Ovary (tissue), 10 donors: ENCODE measurements at places on chromosomes 5 and 9. TPM values are rescaled to one million over a fixed set of nuclear protein-coding genes. Genes with fewer than 3 reads are reported as not detected.

The ARSI gene
- 0.15 TPM for total RNA-seq

The KIAA0825 gene
- total RNA-seq: 3.7 TPM

The PCDHGC5 gene
- total RNA-seq: 1.4 TPM

The CCDC183 gene
- 11.8 TPM for total RNA-seq

The GFI1B gene
- not detected for total RNA-seq

The SLC46A2 gene
- total RNA-seq: not detected

The COL15A1 gene
- 19.3 TPM for total RNA-seq

DNA sequence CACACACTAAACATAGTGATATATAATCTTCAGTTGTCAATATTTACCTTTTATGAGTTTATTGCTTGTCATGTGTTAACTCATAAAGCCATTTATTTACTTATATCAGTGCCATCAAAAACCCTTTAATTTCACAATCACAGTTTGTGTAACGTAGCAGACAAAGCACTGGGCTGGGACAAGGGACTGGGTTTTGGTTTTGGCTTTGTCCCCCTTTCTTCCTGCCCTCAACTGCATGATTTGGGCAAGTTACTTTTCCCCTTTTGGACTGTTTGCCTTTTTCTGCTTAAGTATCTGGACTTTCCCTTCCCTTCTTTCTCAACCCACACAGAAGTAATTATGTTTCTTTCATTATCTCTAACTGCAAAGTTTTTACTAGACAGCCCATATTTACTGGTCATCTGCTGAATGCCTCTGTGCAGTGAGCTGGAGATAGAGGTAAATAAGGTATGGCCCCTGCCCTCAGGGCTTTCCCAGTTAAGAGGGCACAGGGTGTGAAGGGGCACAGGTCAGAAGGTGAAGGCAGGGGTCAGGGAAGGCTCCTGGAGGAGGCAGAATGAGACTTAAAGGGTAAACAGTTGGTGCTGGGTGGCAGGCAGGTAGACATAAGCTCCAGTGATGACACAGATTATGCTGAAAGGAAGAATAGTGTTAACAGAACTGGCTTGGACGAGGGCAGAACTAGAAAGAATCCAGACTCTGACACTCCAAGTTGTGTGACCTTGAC, 14.8 kb upstream of the NR3C1 start:
- DNase-seq: no peak

DNA sequence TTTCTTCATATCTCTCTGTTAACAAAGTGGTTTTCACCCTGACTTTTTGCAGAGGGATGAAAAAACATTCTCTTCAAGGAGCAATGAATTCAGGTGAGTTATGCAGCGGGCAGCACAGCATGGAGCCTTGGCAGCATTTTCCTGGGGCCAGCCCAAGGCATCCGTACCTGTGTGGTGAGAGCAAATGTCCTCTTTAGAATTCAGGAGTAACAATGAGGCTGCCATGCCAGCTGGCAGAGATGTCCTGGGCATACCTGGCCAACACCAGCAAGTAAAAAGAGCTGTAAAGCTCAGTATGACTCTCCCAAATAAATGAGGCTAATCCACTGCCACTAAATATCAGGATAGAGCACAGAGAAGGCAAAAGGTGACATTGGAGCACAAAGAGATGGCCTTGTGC, 277.6 kb upstream of the TRPC7 start:
- no peak for DNase-seq

GRCh38 chr5:90406466-90406865, 3.1 kb downstream of the CETN3 start:
- no peak for DNase-seq

GRCh38 chr5:65078331-65078730, 309.6 kb downstream of the CWC27 start:
- no peak for DNase-seq

GRCh38 chr5:108810717-108811116, 63.0 kb downstream of the FER start:
- DNase-seq: no peak

DNA sequence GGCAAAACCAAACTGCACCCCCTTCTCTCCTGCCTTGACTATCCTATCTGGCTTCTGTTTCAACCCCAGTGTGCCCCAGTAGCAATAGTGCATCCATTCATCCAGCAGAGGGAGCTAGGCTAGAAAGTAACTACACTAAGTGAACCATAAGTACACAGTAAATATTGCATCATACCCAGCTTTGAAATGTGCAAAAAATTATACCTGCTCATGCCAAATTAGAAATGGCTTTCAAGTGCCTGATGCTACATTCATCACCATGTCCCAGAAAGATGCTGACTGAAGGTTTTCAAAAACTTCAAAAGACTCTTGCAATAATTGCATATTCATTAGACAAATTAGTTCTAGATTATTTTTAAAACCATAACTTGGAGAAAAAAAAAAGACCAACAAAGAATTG, 153.5 kb downstream of the PRELID2 start:
- peak; percentile 65 for DNase-seq

DNA sequence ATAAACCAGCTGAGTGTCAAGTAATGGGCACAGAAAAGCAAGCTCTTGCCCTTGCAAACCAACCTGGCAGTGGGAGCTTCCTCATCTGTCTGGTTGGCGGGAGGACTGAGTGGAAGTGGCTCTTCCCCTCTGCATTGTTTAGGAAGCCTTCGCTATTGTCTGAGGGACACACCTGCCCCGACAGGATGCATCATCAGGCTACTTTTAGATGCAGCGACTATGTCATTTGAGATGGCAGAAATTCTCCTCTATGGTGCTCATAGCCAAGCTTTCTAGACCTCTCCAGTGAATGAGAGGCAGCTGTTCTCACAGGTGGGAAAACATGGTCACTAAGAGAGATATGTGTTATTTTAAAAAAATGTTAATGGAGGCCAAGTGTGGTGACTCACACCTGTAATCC, 104.0 kb downstream of the DOCK8 start:
- DNase-seq: no peak

- no peak for DNase-seq
Measured at GRCh38 chr9:136044971-136045594, 50.0 kb downstream of the NACC2 start.

DNA sequence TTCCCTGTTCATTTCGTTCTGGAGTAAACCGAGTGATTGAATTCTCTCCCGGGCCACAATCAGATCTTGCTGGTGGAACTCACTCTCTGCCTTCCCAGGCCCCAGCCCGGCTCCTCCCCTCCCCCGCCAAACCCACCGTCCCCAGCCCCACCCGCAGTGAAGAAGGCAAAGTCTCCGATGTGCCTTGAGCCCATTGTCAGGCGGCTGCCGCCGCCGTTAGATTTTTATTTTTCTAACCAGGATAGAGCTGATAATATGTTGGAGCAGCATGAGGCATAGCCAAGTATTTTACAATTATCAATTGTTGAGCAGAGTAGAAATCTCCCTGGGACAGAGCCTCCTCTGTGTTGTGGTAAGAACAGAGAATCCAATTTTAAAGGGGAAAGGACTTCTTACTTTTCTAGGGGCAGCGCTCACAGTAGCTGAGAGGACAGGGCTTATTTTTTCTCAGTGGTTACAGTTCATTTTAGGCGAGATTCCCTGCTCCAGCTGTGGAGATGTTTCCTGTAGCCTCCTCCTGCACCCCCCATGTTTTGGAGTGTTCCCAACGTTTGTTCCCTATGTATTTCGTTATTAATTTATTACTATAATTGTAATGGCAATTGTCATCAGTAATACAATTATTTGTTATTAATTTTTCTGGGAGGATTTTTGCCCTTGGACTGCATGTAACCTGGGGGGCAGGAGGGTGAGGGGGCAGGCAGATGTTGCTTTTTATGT, 1.3 kb downstream of the PSAT1 start:
- no peak for DNase-seq

GRCh38 chr9:122468735-122469134, 9.0 kb downstream of the OR1J1 start:
- no peak for DNase-seq

DNA sequence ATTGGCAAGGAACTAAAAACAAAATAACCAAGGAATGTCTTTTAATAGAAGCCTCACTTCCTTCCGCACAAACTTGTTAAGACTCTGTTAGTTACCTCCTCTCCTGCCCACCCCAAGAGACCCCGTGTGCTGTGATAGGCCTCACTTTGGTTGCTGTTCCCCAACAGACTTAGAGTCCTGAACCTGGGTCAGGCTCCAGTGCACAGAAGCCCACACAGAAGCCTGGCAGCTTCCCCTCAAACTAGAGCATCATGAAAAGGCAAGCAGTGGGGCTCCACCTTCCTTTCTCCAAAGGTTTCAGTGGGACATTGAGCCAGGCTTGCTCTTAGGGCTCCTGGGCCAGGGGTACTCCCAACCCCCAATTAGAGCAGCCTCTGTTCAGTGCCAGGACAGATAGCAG, 230.5 kb downstream of the ESM1 start:
- DNase-seq: no peak

- no peak for DNase-seq
Measured at GRCh38 chr5:14295610-14296009, 152.5 kb downstream of the TRIO start.

- DNase-seq: no peak
Measured at GRCh38 chr5:62550103-62550502, 28.5 kb upstream of the LRRC70 start.

DNA sequence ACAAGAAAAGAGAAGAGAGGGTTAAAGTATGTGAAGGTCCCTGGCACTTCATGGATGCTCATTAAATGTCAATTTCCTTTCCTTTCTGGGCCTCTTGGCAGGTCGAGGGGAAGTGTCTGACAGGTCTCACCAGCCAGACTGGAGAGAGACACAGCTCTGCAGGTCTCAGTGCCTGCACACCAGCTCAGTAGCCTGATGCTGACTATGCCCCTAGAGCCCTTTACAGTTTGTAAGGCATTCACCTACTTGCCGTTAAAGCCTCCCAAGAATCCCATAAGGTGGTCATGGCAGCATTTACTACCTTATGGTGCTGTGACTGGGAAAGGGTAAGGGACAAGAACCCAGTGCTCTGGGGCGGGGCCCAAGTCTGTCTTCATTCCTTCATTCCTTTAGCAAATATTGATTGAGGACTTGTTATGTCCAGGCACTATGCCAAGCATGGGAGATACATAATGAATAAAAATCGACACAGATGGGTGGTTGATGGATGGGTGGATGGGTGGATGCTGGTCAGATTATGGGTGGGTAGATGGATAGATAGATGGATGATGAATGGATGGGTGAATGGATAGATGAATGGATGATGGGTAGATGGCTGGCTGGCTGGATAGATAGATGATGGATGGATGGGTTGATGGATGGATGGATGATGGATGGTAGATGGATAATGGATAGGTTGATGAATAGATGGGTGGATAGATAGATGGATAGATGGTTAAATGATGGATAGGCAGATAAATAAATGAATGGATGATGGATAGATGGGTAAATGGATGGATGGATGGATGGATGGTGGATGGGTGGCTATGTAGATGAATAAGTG, 21.3 kb upstream of the KIF12 start:
- no peak for DNase-seq

GRCh38 chr9:99606957-99607356, 214.7 kb upstream of the NR4A3 start:
- DNase-seq: no peak
